ENCODE measurements at places on chromosomes 4 and X.

GRCh38 chrX:22999696-23000223, at the start of gene DDX53:
Gene DDX53, plus strand, starts transcription at chrX:22999960. Its CDS starts 98 bp downstream, at chrX:23000058.
- DNase-seq, result no peak

DNA sequence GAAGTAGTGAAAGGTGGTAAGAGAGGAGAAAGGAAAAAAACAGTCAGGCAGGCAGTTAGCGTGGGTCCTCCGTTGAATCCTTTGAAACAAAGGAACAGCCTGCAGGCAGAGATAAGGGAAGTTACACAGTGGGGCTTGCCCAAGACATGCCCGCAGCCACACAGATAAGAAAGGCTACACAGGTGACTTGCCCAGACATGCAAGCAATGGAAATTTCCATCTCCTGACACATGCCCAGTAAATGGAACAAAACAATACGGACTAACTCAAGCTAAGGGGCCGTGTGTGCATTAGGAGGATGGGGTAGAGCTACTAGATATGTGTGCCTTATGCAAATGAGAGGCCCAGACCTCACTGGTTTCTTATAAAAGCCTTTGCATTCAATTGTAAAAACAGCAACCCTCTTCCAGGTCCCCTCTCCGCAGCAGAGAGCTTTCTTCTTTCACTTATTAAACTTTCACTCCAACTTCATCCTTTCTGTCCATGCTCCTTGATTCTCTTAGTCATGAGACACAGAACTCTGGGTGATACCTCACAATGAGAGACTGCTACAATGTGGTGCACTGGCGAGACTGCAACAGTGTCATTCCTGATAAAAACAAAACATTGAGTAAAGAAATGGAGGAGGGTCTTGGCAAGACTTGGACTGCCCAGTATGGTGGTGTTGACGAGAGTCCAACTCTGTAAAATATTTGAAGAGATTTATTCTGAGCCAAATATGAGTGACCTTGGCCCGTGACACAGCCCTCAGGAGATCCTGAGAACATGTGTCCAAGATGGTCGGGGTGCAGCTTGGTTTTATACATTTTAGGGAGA, 997.4 kb upstream of the PRKX start:
- peak; percentile 23 for DNase-seq

GRCh38 chrX:49184294-49185281, 1.6 kb downstream of the PRICKLE3 start:
- peak; percentile 96 for DNase-seq

GRCh38 chr4:7513671-7514070, 78.9 kb upstream of the PSAPL1 start:
- no peak for DNase-seq

DNA sequence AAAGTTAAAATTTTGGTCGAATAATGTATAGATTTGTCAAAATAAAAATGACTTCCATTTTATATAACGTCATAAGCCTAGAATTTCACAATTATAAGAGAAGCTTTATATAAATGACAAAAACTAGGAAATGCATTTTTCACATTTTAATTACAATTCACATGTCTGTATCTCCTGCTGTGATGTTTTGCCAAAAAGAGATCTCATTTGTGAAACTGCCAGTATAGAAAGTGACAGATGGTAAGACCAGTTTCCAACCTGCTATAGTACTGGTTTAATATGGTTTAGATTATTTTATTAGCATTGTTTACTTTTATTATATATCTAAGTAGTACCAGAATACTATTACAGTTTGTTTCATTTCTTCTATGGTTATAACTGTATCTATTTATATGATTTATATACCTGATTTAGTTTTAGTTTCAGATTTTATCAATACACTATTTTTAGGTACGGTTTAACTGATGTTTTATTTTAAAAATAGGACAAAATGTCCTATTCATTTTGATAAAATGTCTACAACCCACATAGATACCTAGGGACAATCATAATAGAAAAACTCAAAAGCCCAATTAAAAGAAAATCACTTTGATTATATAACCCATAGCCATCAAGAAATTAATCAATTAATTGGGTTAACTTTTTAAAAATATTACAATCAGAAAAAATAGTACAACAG, 5.4 kb upstream of the CCSER1 start:
- DNase-seq, result no peak
